ENCODE measurements at places on chromosomes 12 and 14.

DNA sequence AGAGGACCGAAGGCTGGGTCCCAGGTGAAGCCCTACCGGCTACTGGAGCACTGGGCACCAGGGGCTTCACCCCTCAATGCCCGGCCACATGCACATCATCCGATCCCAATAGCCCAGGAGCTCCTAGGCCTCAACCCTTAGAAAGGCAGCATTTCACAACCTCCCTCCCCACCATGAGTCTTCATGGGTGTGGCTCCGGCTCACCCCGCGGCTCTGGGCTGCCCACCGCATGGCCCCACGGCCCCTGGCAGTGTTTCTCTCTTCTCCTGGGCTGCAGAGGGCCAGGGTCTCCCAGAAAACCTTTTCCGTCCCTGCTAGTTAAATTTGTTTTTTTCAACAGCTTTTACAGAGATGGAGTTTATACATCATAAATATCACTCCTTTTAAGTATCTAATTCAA lies 28.6 kb upstream of the DLK1 start:
- no peak for DNase-seq

DNA sequence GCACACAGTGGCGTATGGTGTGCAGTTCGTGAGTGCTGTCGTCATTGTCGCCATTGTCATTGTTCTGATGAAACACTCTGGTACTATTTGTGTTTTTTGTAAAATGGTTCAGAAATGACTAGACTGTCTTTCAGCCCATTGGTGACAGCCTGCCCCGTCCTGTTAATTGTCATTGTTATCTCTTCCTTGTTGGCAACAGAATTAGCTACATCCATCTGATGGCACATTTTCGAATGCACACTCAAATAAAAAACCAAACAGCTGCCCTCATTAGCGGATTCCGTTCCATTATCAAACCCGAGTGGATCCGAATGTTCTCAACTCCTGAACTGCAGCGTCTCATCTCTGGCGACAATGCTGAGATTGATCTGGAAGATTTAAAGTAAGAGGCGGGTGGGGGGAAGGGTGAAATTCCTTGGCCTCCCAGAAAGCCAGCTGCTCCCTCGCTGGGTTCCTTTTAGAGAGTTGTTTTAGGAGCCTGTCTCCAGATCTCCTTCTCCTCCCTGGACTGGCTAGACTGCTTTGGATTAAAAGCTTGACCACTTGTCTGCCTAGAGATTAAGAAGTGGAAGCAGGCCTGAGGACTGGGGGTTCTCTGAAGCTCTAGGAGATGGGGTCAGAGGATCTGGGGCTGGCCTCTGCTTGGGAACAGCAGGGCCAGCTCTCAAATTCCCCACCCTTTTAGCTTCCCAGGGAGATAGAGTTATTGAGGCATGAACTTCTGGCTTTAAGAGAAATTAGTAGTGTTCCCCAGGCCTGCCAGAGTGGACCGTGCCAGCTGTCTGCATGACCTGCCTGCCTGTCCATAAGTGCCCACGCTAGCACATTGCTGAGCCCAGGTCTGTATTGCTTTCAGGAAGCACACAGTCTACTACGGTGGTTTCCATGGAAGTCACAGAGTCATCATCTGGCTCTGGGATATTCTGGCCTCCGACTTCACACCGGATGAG lies 43.3 kb downstream of the MMAB start:
- DNase-seq, result no peak

DNA sequence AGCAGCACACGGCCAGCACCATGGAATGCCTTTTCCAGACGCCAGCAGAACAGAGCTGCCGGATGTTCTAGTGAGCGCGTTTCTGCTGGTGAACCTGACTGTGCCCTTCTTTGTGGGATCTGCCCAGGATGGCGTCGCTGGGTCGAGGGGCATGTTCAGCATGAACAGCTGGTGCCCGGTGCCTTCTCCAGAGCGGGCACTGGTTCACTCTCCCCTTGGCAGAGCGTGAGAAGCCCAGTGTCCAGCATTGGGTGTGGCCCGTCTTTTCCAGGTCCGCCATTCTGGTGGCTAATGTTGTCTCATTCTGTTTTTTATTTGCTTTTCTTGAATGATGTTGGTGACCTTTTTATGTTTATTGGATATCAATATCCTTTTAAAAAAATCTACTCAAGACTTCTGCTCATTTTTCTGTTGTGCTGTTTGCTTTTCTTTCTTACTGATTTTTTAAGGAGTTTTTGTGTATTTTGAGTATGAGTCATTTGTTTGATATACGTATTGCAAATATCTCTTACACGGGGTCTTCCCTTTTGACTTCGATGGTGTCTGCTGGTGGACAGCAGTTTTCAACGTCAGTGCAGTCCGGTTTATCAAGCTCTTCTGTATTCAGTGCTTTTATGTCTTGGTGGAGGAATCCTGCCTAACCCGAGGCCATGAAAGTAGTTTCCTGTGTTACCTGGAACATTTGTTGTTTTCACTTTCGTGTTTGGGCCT lies 74.3 kb downstream of the ADGRD1 start:
- no peak for DNase-seq

DNA sequence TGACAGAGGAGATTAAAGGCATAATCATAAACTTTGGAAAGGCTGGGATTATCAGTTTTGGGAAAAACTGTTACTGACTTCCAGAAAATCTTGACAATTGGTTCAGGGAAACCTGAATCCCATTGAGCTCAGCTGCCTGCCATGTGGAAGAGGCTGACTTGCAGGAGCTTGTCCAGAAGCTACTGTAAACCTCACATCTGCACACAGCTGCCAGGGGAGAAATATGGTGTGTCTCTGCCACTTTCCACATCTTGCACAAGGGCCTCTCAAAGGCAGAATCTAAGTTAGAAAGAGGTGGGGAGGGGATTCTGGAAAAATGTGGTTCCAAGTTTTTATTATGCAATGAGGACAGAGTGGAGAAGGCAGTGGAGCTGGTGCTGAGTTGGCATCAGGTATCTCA lies 8.7 kb upstream of the BHLHE41 start:
- no peak for DNase-seq

GRCh38 chr14:73014105-73014504 lies 12.8 kb downstream of the ZFYVE1 start:
- no peak for DNase-seq

- DNase-seq, result no peak
Observed at GRCh38 chr14:71585361-71585760, 346.9 kb upstream of the RGS6 start.

DNA sequence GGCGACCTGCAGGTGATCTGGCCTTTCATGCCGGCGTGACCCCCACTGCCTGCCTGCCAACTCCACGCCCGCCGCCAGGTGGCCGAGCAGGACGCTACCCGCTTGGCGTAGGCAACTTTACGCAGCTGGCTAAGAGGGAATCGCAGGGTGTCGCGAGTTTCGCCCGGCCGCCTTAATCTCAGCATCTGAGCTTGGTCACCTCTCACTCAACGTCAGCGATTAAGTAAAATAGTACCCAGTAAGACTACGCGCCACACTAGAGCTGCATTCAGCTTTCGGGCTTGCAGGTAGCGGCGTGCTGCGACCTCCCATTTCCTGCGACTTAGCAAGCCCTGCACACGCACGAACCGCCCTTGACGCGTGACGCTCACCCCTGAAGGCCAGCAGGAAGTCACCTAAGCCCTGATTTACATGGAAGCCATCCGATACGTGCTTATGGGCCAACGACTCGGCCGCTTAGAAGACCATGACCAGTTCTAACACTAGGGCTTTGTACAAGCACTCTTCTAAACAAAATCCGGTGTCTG lies 33.2 kb downstream of the WBP11 start:
- peak; percentile 82 for DNase-seq

Data from hematopoietic multipotent progenitor cell treated with erythropoietin and hydrocortisone succinate and interleukin-3 and kit ligand, for 8 days (in vitro differentiated cells).